Liver (tissue), 10 donors: ENCODE measurements at places on chromosomes 6 and 20.

GRCh38 chr20:933029-933428 is 16.9 kb upstream of the ANGPT4 start:
- no peak for DNase-seq

DNA sequence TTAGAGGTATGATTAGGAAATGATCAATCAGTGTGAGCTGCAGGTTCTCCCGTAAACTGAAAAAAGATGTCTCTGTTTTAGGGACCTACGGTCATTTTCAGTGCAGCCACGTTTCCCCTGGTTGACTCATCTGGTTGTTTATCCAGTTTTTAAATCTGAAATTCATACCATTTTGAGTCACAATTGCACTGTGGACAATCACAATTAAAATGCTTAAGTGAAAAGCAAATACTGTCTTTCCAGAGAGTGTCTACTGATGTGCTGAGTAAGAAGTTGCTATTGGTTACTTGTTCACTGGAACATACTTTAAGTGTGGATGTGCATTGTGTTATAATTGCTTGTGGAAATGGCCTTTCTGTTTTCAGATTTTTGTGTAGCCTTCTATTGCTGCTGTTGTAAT is 305.1 kb upstream of the SASH1 start:
- no peak for DNase-seq

- DNase-seq: no peak
These were observed 131.3 kb upstream of the OGFRL1 start for GRCh38 chr6:71157345-71157744.

DNA sequence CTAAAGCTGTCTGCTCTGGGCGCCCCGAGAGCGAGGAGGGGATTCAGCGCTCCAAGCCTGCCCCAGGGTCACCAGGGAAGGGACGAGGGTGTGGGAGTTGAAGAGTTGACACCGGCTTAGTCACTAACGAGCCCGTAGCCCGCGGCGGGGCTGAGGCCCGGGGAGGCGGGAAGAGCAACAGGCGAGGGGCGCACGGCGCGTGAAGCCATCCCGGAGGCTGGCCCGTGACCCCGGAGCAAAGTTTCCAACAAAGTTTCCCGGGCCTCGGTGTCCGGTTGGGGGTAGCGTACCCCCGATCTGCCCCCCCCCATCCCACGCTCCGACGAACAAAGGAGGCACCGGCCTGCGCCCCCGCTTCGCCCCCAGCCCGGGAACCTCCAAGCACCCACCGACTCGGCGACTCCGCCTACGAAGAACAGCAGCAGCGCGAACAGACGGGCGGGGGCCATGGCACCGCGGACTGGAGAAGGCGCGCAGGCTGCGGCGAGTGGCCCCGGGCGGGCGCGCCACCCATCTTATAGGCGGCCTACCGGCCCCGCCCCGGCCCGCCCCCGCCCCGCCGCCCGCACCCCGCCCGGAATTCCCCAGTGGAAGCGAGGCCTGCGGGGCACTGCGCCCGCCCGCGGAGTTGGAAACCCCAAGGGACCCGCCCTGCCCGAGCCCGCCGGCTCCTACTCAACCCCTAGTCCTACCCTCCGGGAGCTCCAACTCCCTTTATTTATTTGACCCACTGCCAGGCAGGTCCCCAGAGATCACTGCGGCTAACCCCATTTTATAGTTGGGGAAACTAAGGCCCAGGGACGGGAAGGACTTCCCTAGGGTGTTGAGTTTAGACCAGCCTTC is at the start of gene SDC4:
Gene SDC4 (minus strand): TSS at position 489 of the 843 bp plus-strand sequence. CDS start 40 bp downstream, at position 449.
- peak; percentile 66 for DNase-seq

DNA sequence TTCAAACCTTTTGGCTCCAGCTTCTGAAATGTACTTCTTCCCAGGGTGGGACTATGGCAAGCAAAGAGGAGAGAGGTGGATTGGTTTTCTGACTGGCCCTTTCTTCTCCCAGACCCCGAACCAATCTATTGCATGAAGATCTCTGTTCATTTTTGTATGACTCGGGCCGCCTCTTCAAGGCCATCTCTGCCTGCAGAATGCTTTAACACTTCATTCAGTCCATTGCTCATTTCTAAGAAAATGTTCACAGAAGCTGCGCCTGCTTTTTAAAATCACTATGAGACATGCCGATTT is 1.6 kb downstream of the VGLL2 start:
- no peak for DNase-seq

- peak; percentile 78 for DNase-seq
These were observed 99.1 kb downstream of the HIVEP2 start for GRCh38 chr6:142845624-142846458.

GRCh38 chr6:3726421-3726820 is 25.1 kb downstream of the PXDC1 start:
- DNase-seq: no peak

DNA sequence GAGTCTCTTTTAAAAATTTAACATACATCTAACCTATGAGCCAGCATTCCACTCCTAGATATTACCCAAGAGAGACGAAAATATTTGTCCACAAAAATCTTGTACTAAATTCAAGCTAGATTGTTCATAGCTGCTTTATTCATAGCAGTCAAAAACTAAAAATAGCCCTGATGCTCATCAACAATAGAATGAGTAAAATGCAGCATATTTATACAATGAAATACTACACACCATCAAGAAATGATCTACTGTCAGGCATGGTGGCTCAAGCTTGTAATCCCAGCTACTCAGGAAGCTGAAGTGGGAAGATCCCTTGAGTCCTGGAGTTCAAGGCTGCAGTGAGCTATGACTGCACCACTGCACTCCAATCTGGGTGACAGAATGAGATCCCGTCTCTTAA is 22.0 kb upstream of the SRC start:
- no peak for DNase-seq
